ENCODE measurements at places on chromosomes 3 and 15. TPM values are rescaled to one million over a fixed set of nuclear protein-coding genes. Genes with fewer than 3 reads are reported as not detected.

The ITIH1 gene
- total RNA-seq, result not detected

The MORC1 gene
- not detected for total RNA-seq

The RHCG gene
- total RNA-seq, result not detected

The GUCA1C gene
- total RNA-seq, result not detected

The PLSCR5 gene
- not detected for total RNA-seq

The CHCHD6 gene
- total RNA-seq, result 8.2 TPM

The HDC gene
- total RNA-seq, result not detected

The RAB6B gene
- total RNA-seq, result 1.1 TPM

The WDR82 gene
- total RNA-seq, result 46.0 TPM

The TOPBP1 gene
- total RNA-seq, result 32.1 TPM

The VWA5B2 gene
- not detected for total RNA-seq

The MGA gene
- total RNA-seq, result 13.0 TPM

The ITPKA gene
- total RNA-seq, result 0.44 TPM

The SPSB4 gene
- not detected for total RNA-seq

The HES1 gene
- total RNA-seq, result 56.6 TPM

The FBXO40 gene
- not detected for total RNA-seq

The CA12 gene
- total RNA-seq, result 0.33 TPM
